ENCODE measurements at places on chromosomes 1 and 21. TPM values are rescaled to one million over a fixed set of nuclear protein-coding genes. Genes with fewer than 3 reads are reported as not detected.

DNA sequence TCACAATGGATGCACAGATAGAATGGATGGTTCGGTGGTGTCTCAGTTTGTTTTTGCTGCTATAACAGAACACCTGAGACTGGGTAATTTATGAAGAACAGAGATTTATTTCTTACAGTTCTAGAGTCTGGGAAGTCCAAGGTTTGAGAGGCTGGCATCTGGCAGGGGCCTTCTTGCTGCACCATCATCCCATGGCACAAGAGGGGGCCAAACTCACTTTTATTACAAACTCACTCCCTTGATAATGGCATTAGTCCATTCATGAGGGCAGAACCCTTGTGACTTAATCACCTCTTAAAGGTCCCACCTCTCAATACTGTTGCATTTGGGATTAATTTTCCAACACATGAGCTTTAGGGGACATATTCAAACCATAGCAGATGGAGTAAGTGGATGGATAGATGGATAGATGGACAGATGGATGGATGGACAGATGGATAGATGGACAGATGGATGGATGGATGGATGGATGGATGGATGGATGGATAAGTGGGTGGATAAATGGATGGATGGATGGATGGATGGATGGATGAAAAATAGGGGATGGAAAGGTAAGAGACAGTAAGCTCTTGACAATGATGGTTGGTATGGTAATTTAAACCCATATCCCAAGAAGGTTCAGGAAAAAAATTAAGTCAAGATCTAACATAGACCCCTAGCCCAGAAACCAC lies 16.5 kb downstream of the CAMK2N1 start:
- no peaks in the 10 kb centered on the region for H3K4me1 ChIP-seq
- H3K27me3 ChIP-seq, result peaks cover 46% of the 10 kb centered on the region
- no peak for DNase-seq
- no peak overlapping the region for H3K27ac ChIP-seq
- H3K4me3 ChIP-seq, result no peak overlapping the region

Gene BTF3L4
- 95.1 TPM for total RNA-seq

GRCh38 chr1:30272277-30273020 lies 450.9 kb downstream of the MATN1 start:
- no peaks in the 10 kb centered on the region for H3K36me3 ChIP-seq
- DNase-seq, result peak; percentile 33

DNA sequence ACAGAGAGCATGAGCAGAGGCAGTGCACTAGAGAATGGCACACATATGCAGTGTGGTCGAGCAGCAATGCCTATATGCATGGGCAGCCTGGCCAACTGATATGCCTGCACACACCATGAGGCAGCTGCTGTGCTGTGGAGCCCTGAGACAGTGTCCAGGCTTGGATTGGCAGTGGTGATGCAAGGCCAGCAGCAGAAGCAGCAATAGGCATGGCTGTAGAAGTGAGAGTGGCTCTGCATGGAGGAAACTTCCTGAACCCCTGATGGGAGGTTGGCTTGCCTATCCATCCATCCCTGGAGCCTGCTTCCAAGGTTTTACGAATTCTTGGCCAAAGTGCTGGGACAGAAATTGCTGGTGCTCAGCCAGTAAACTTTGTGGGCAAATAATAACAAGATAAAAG lies 89.7 kb downstream of the DIRAS3 start:
- no peaks in the 10 kb centered on the region for H3K27me3 ChIP-seq
- DNase-seq, result no peak
- no peak overlapping the region for H3K27ac ChIP-seq
- no peaks in the 10 kb centered on the region for H3K4me1 ChIP-seq

DNA sequence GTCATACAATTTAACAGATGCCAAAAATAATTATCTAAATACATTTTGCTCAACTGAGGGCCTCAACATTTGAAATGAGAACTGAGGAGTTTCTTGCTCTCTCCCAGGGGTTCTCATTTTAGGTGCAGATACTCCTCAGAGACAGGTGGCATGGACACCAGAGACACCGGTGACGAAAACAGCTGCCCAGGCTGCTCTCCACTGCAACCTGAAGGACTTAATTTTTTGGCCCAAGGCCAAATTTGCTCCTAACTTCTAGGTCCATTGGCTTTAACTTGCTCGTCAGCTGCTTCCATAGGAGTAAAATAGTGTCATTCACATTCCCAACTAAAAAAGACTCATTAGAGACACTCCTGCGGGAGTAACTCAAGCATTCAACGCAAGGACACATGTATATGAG lies 87.0 kb downstream of the NRIP1 start:
- no peak overlapping the region for H3K4me3 ChIP-seq
- no peaks in the 10 kb centered on the region for H3K27me3 ChIP-seq
- H3K27ac ChIP-seq, result no peak overlapping the region
- no peaks in the 10 kb centered on the region for H3K4me1 ChIP-seq
- no peak for DNase-seq

GRCh38 chr1:180269645-180270529 lies 39.8 kb downstream of the LHX4 start:
- DNase-seq, result peak; percentile 80
- H3K27me3 ChIP-seq, result no peaks in the 10 kb centered on the region
- H3K4me3 ChIP-seq, result no peak overlapping the region
- H3K4me1 ChIP-seq, result no peaks in the 10 kb centered on the region
- H3K27ac ChIP-seq, result no peak overlapping the region

DNA sequence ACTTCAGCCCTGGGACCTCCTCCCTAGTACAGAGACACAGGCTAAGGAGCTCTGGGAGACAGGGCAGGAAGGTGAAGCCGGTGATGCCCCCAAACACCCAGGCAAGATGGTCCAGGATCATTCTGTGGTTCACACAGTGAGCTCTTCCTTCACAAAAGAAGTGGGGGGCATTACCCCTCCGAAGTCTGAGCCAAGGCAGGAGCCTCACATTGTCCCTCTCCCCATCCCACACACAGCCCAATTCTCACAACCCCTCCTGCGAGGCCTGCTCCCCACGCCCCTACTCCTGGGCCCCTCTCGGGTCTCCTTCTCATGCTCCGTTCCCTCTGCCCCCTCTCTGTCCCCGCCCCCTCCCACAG lies 10.7 kb downstream of the MEF2D start:
- no peaks in the 10 kb centered on the region for H3K27me3 ChIP-seq
- H3K27ac ChIP-seq, result peak overlapping the region; percentile 67
- no peak overlapping the region for H3K4me3 ChIP-seq
- H3K4me1 ChIP-seq, result peaks cover 16% of the 10 kb centered on the region

- no peaks in the 10 kb centered on the region for H3K36me3 ChIP-seq
- H3K4me1 ChIP-seq, result no peaks in the 10 kb centered on the region
- no peak overlapping the region for H3K27ac ChIP-seq
- H3K4me3 ChIP-seq, result no peak overlapping the region
- no peak for DNase-seq
Measured at GRCh38 chr21:39006571-39007311, 176.5 kb downstream of the PSMG1 start.

GRCh38 chr1:67459068-67459467 lies 28.9 kb upstream of the SERBP1 start:
- H3K27ac ChIP-seq, result no peak overlapping the region
- H3K27me3 ChIP-seq, result peaks cover 48% of the 10 kb centered on the region
- DNase-seq, result peak; percentile 84
- no peaks in the 10 kb centered on the region for H3K36me3 ChIP-seq
- H3K4me3 ChIP-seq, result no peak overlapping the region

DNA sequence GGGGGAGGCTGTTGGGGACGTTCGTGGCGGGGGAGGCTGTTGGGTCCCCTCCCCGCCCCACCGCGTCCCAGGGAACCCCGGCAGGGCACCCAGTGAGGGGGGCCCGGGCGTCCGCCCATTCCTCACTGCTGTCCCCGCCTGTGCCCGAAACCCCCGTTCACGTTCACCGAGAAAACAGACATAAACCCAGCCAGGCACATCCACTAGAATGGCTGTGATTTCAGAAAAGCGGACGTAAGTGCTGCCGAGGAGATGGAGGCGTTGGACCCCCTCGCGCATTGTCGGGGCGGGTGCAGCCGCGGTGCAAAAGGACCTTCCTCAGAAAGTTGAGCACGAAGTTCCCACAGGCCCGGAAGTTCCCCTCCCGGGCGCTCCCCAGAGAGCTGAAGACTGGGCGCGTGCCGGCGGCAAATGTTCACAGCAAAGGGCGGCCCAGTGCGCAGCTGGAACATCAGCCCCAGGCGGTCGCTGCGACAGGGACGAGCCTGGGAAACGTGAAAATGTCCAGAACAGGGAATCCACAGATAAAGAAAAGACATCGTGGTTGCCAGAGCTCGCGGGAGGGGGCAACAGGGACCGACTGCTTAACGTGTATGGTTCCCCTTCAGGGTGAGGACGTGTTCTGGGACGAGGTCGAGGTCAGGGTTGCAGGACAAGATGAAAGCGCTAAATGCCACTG lies 18.5 kb upstream of the SAMD11 start:
- no peak overlapping the region for H3K27ac ChIP-seq
- no peaks in the 10 kb centered on the region for H3K36me3 ChIP-seq
- H3K27me3 ChIP-seq, result peaks cover 26% of the 10 kb centered on the region
- peak; percentile 78 for DNase-seq
- peak overlapping the region; percentile 74 for H3K4me3 ChIP-seq
- H3K4me1 ChIP-seq, result no peaks in the 10 kb centered on the region

DNA sequence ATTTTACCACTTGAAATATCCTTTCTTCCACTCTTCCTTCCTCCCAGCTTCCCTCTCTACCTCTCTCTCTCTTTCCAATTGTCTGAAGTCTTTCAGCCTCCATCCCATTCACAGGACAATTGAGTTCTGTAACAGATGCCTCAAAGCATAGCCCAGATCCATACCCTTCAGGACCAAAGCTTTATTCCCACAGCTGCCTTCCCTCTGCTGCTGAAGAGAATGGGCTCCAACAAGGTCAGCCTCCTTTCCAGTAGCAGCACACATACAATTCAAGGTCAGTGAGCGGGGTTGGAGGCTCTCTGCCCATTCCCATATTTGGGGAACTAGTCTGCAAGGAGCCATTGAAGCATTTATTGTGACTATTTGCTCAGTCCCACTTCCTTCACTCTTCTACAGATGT lies 179.9 kb downstream of the DPYD start:
- DNase-seq, result peak; percentile 54
- no peaks in the 10 kb centered on the region for H3K36me3 ChIP-seq
- H3K4me1 ChIP-seq, result peaks cover 3% of the 10 kb centered on the region
- H3K4me3 ChIP-seq, result no peak overlapping the region

- no peak overlapping the region for H3K4me3 ChIP-seq
- H3K27me3 ChIP-seq, result peaks cover 8% of the 10 kb centered on the region
- no peaks in the 10 kb centered on the region for H3K4me1 ChIP-seq
- H3K36me3 ChIP-seq, result no peaks in the 10 kb centered on the region
Measured at GRCh38 chr1:227809026-227809425, 6.4 kb upstream of the PRSS38 start.

Gene RNPC3
- 19.4 TPM for total RNA-seq

Gene NPPA
- total RNA-seq, result not detected

Gene RASSF5
- 0.26 TPM for total RNA-seq

Gene RPE65
- total RNA-seq, result not detected

DNA sequence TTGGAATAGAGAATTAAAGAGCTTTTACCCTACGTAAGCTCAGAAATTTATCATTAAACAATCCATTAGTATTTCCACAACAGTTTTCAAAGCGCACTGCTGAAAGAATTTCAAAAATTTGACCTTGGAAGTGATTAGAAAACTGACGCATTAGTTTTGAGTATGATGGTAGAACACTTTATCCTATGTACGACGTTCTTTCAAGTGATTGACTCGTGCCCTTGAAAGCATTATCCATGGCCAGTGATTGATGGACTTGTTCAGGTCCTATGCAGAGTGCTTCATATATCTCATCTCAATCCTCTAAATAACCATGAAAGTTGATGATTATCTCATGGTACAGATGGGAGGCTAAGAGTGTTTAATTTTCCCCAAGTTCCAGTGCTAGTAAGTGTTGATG lies 697.2 kb downstream of the USP25 start:
- no peak overlapping the region for H3K4me3 ChIP-seq
- H3K36me3 ChIP-seq, result no peaks in the 10 kb centered on the region
- no peaks in the 10 kb centered on the region for H3K27me3 ChIP-seq
- no peak for DNase-seq
- no peak overlapping the region for H3K27ac ChIP-seq

GRCh38 chr1:217435204-217435603 lies 195.7 kb downstream of the GPATCH2 start:
- H3K27me3 ChIP-seq, result no peaks in the 10 kb centered on the region
- H3K36me3 ChIP-seq, result peaks cover 10% of the 10 kb centered on the region
- no peak overlapping the region for H3K27ac ChIP-seq
- no peak for DNase-seq
- no peaks in the 10 kb centered on the region for H3K4me1 ChIP-seq
- no peak overlapping the region for H3K4me3 ChIP-seq

GRCh38 chr1:53893999-53894636 lies at the start of gene DIO1:
TSS of gene DIO1 (plus strand) at chr1:53894187. CDS start at chr1:53894211, 24 bp downstream.
- H3K27me3 ChIP-seq, result no peaks in the 10 kb centered on the region
- DNase-seq, result peak; percentile 82
- H3K27ac ChIP-seq, result no peak within 1 kb of the TSS
- H3K36me3 ChIP-seq, result no peaks in the 10 kb centered on the region
- peaks cover 12% of the 10 kb centered on the region for H3K4me1 ChIP-seq

Gene CD160
- not detected for total RNA-seq

DNA sequence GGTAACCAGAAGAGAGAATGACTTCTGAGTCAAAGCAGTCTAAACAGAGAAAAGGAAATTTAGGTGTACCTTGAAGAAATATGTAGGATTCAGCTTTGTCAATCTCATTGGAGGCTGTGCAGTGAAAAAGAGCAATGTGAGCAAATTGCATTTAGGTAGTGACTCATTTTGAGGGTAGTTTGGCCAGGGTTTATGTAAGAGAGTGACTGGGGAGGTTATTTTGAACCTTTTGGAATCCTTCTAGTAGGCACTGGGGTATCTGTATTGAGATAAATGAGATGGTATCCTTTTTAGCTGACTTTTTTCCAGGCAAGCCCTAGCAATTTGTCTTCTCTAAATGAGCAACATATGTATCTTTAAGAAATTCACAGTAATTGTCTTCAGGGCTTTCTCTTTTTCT lies 95.9 kb downstream of the DISP1 start:
- H3K4me1 ChIP-seq, result no peaks in the 10 kb centered on the region
- H3K27ac ChIP-seq, result no peak overlapping the region

Gene ZZZ3
- total RNA-seq, result 56.2 TPM

DNA sequence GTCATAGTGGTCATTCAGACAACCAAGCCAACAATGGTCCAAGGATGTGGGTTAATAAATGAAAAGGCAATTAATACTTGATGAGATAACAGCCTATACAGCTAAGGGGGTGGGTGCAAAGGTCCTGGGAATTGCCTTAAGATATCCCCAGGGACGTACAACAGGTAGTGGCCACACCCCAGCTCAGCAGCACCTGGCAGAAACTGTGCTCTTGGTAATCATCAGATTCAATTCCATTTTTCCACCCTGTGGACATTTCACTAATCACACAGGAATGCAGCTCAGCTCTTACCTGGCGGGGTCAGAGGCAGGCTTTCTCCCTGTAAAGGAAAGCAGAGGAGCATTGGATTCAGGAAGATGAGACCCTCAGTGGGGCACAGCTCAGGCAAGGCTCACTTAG lies 32.9 kb downstream of the FCRL5 start:
- H3K36me3 ChIP-seq, result no peaks in the 10 kb centered on the region
- no peaks in the 10 kb centered on the region for H3K4me1 ChIP-seq

Gene PRRX1
- total RNA-seq, result not detected

GRCh38 chr1:155636397-155637153 lies 26.6 kb downstream of the MSTO1 start:
- H3K27ac ChIP-seq, result no peak overlapping the region
- H3K36me3 ChIP-seq, result no peaks in the 10 kb centered on the region
- no peaks in the 10 kb centered on the region for H3K27me3 ChIP-seq
- H3K4me3 ChIP-seq, result no peak overlapping the region
- DNase-seq, result no peak
- H3K4me1 ChIP-seq, result no peaks in the 10 kb centered on the region

Gene FAM72A
- total RNA-seq, result 10.7 TPM

- H3K27ac ChIP-seq, result no peak overlapping the region
- DNase-seq, result peak; percentile 82
- H3K36me3 ChIP-seq, result no peaks in the 10 kb centered on the region
Measured at GRCh38 chr1:205505076-205505729, 734 bp downstream of the CDK18 start.
